ENCODE measurements at places on chromosomes 1 and 21.
A peak's percentile ranks its signal among the peaks of the same experiment; 100 is the strongest.

- DNase-seq, result no peak
Observed at GRCh38 chr1:45221716-45222115, 15.3 kb upstream of the ZSWIM5 start.

DNA sequence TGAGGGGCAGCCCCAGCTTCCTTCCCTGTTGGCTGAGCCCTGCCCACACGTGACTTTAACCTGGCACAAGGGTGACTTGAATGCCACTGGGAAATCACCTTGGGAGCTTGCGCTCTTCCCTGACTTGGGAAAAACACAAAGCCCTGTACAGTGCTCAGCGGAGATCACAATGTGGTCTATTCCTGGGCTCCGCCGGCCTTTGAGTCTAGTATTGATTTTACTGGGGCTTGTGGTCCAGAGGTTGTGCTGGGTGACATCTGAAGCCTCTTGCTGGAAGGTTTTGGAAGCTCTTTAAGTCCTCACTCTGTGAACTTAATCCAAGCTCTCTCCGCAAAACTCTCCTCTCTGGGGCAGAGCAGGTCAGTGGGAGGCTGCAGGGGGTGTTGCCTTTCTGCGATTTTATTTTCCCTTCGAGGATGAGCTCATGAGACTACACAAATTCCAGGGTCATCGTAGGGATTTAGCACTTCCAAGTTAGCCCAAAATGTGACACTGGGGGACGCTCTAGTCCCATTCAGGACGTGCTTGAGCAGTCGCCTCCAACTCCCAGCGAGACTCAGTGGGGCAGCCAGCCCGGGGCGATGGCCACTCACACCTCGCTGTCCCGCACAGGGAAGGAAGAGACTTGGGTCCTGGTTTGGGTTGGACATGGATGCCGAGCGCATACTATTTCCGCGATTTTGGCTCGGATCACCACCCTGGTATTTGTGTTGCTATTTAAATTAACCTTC is 291.9 kb upstream of the AJAP1 start:
- DNase-seq, result no peak

GRCh38 chr1:53526451-53527101 is 67.4 kb downstream of the DMRTB1 start:
- no peak for DNase-seq

DNA sequence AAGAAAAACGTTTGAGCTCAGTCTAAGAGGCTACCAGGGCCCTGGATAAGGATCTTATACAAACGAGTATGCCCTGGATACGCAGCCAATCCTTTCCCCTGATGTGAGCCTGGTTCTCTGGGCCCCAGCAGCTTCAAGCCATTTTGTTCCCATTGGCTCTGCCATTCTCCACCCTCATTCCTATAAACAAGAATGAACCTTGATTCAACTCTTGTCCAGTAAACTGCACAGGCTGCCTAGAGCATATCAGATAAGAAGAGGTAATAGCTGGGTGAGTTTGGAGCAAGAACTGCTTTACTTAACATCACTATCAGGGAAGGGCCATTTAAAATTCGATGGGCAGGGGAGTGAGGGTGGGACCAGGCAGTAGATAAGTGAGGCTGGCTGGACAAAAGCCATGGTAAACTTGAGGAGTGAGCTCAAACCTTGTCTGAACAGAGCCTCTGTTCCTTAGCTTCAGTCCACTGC is 11.3 kb downstream of the BTG2 start:
- no peak for DNase-seq

GRCh38 chr1:28782011-28782410 is 30.0 kb upstream of the OPRD1 start:
- DNase-seq, result no peak

DNA sequence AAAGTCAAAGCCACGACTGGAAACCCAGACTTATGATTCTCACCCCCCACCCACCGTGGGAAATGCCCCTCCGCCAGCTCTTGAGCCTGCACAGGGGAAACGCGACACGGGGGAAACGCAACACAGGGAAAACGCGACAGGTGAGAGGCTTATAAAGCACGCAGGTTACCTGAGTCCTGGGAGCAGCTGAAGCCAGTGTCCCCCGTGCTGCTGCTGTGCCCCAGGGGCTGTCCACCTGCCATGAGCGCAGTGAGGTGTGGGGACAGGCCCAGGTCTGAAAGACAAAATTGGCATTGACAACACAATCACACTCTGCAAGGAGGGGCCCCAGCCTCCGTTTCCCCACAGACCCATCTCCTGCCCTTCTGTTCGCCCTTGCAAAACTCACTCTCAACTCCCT is 46.3 kb downstream of the GPR161 start:
- DNase-seq, result no peak

- DNase-seq, result no peak
Observed at GRCh38 chr1:47331875-47332274, 1.7 kb upstream of the CMPK1 start.

DNA sequence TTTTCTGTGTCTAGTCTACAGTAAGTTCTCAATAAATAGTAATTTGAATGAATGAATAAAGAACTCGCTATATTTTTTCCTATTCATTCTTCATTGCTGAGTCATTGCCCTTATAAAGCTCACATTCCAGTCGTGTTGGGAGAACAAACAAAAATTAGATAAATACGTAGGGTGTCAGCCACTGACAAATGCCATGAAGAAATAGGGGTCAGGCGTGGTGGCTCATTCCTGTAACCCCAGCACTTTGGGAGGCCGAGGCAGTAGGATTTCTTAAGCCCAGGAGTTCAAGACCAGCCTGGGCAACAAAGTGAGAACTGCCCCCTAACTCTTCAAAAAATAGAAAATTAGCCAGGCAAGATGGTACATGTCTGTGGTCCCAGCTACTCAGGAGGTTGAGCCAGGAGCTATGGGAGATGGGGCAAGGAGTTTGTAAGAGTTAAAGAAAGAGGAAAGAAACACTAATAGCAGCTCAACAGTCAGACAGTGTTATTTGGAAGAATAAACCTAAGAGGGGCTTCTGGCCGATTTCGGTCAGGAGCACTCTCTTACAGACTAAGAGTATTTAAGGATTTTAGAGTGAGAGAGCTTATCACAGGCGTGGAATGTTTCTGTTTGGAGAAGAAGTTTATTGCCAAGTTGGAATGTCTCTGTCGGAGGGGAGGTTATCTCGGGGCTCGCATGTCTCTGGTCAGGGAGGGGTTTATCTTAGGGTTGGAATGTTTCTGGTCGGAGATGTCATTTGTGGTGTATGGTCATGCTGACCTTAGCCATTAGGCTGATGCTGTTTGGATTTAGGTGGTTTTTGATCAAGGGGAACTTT is 1.8 kb upstream of the CHML start:
- no peak for DNase-seq

DNA sequence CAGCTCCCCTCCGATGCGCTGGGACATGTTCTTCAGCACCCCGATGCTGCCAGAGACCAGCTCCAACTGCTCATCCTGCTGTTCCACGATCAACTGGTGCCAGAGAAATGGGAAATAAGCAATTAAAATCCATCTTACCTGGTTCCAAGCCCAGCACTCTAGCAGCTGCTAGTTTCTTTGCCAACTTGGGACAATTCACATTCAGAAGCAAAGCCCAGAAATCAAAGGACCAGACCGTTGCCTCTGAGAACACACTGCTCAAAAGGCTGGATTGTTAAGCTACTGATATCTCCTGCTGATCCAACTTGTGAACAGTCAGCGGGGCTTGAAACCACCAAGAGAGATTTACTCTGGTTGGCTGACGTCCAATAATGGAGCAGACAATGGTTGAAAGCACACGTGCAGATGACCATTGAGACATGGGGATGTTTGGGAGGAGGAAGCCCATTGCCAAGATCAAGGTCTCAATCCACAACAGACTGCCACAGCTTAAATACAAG is 34.4 kb downstream of the STX6 start:
- DNase-seq, result no peak

DNA sequence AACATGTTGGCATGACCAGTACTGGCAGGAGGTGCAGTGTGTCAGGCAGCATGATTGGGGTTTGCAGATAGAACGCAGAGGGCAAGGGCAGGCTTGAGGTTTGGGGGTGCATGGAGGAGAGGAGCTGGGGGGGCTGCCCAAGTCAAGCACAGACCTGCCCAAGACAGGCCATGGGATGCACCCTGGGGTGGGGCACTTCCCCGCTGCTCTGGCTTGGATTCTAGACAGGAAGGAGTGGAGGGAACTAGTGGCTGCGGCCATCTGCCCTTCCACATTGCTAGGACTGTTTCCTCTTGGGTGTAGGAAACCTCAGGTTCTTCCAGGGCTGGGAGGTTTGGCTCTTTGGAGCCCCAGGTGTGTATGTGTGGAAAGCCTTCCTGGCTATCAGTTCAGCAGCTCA is 3.0 kb downstream of the PDXK start:
- DNase-seq, result no peak

GRCh38 chr21:28884481-28884880 is 108.2 kb downstream of the LTN1 start:
- DNase-seq, result peak; percentile 17

- DNase-seq, result no peak
Observed at GRCh38 chr1:16464917-16465625, 24.5 kb downstream of the NECAP2 start.

DNA sequence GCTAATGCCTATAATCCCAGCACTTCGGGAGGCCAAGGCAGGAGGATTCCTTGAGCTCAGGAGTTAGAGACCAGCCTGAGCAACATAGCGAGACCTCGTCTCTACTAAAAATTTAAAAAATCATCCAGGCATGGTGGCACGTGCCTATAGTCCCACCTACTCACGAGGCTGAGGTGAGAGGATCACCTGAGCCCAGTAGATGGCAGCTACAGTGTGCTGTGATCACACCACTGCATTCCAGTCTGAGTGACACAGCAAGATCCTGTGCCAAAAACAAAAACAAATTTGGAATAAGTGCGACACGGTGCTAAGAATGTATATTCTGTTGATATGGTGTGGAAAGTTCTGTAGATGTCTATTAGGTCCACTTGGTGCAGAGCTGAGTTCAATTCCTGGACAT is 15.1 kb downstream of the USP33 start:
- no peak for DNase-seq

DNA sequence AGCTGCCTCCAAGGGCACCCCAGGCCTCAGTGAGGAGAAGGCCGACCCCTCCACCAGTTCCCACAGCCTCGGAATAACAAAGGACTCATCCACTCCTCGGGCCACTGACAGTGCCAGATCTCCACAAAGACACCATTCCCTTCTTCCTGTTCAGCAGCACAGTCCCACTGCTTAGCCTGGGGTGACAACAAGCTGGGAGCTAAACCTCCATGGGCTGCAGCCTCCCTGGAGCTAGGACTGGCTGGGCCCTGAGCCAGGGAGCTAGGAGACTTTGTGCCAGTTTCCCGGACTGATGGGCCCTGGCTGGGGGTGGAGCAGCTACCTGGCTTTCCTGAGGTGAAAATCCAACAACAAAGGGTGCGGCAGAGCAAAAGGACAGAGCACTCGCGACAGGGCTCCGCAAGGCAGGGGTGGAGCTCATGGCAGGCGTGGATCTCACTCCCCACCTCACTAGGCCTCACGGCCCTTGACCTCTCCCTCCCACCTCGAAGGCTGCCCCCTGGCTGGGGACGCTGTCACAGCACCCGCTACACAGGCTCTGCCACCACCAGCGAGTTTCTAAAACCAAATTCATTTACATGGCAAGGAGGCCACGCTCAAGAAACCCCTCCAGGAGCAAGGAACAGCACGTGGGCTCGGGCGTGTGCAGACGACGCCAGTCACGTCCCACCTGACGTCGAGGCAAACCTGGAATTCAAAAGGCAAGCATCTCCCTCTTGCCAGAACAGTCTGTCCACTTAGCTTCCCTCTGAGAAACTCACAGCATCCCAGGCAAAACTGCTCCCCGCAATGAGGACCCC is 13.8 kb downstream of the SLC35E2B start:
- peak; percentile 58 for DNase-seq
